AG10803 (cell line): ENCODE measurements at places on chromosomes 11 and 22.

DNA sequence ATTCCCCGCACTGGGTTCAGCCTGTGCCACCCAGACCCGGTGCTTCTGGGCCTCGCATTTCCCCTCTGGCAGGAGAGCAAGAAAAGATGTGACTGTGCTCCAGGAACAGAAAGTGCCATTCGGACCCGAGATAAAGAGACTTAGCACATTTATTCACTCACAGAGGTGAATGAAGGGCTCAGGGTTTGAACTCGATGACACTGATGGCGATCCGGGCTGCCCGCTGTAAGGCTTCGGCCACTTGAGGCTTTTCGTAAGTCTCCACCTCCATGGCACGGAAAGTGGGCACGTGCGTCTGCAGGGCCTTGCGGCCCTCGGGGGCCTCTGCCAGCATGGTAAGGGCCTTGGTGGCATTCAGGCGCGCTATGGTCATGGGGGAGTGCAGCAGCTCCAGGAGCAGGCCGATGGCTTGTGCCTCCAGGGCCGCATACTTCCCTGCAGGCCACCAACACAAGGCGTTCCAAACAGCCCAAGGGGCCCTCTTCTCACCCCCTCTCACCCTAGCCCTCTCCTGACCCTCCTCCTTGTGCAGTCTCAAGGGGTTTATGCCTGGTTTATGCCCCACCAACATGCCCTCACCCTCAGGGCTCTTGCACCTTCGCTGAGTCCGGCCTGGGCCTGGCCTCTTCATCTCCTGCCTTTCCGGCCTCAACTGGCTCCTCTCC, 10.9 kb upstream of the GNAZ start:
- DNase-seq, result no peak

- no peak for DNase-seq
Measured at GRCh38 chr22:39299829-39300178, 19.6 kb downstream of the RPL3 start.

GRCh38 chr11:104705490-104706190, 192.6 kb downstream of the CASP12 start:
- peak; percentile 1 for DNase-seq

GRCh38 chr11:65492387-65492636, 6.5 kb upstream of the MALAT1 start:
- DNase-seq, result no peak

DNA sequence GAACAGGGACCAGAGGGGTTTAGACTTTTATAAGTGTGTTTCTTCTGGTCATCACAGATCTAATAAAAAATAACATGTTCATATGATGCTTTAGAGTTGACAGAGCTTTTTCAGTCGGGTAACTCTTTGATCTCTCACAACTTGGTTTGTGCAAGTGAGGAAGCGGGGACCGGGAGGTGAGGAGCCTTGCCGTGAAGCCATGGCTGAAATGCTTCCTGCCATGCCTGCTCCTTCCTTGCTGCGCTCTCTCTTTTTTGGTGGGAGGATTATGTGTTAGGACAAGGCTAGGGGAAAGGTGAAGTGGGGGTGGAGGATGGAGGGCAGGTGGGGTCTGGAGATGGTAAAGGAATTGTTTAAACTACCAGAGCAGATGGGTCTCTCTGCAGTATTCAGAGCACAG, 23.8 kb downstream of the TEAD1 start:
- DNase-seq, result no peak
